Mesenchymal stem cell (in vitro differentiated cells and primary cell): ENCODE measurements at places on chromosomes 3 and 15.

GRCh38 chr3:45168451-45168850 is 22.3 kb upstream of the CDCP1 start:
- DNase-seq, result peak; percentile 72
- peaks cover 13% of the 10 kb centered on the region for H3K4me1 ChIP-seq
- no peaks in the 10 kb centered on the region for H3K27me3 ChIP-seq
- no peak overlapping the region for H3K4me3 ChIP-seq

- H3K4me1 ChIP-seq, result peaks cover 3% of the 10 kb centered on the region
- H3K36me3 ChIP-seq, result no peaks in the 10 kb centered on the region
- no peak overlapping the region for H3K4me3 ChIP-seq
- DNase-seq, result no peak
Measured at GRCh38 chr3:151296226-151296625, 17.9 kb upstream of the P2RY14 start.

DNA sequence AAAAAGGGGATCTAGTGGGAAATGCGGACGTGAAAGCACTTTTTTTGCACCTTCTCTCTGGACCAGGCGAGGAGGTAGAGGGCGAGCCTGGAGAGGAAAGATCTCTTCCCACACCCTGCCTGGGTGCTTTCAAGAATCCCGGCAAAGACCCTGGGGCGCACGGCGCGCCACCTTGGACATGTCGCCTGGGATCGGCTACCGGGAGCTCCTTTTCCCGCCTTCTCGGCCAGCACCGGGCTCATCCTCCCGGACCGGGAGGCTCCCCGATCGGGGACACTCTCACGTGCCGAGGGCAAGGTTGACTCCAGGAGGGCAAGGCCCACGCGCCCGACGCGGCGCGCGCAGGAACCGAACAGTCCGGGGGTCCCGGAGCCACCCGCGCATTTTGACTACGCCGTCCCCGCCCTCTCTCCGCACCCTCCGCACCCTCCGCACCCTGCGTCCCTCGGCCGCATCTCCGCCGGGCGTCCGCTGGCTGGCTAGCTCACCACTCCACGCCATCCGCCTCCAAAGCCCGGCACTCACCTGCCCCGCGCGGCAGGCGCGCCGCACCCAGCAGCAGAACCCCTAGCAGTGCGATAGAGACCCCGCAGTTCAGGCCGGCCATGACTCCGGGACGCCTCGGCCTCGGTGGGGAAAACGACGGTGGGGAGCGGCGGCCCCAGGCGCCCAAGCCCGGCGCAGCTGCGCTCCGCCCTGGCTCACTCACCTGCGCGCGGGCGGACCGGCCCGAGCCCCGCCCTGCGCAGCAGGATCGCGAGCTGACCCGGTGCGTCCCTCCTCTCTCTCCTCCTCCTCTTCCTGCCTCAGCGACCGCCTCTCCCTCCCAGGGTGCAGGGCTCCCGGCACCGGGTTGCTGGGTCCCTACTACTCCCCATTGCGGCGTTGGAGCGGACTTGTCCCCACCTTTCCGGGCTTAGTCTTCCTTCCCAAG is at the start of gene CDCP1:
TSS of gene CDCP1 (minus strand) at position 698 of the 934 bp plus-strand sequence. CDS start at position 607, 91 bp downstream.
- peak within 1 kb of the TSS; percentile 57 for H3K27ac ChIP-seq
- H3K27me3 ChIP-seq, result no peaks in the 10 kb centered on the region
- no peaks in the 10 kb centered on the region for H3K36me3 ChIP-seq
- H3K4me3 ChIP-seq, result peak within 1 kb of the TSS; percentile 89

DNA sequence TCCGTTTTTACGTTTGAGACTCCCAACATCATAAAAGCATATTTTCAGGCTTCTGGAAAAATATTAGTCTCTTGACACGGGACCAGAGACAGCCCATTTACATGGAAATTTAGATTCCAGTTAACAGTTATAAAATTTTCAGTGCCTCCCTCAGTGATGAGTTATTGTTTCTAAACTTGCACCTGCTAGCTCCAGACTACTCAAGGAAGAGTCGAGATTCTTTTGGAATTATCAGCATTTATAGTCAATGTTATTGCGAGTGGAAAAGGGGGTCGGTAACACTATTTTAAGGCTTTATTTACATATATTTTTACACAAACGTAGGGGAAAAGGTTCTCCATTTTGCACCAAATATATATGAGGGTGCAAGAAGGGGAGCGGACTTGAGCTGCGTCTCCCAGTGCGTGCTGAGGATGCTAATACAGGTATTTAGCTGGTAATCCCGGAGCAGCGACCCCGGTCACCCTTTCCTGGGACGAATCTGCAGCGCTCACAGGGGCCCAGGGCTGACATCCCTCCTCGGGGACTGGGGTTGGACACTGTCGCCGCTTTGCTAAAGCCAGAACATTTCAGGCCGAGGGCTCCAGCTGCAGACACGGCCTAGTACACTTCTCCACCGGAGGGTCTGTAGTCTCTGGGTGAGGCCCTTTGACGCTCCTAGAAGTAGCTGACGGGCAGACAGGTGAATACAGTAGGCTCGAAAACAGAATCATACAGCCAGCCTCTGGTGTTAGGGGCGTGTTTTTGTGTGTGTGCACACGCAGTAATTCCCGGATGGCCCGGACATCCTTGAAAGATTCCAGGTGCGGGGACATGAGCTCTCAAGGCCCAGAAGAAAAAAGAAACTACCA is 729 bp upstream of the ZBTB11 start:
- no peak for DNase-seq
- peak overlapping the region; percentile 10 for H3K27ac ChIP-seq
- no peaks in the 10 kb centered on the region for H3K27me3 ChIP-seq
- H3K36me3 ChIP-seq, result peaks cover 24% of the 10 kb centered on the region

DNA sequence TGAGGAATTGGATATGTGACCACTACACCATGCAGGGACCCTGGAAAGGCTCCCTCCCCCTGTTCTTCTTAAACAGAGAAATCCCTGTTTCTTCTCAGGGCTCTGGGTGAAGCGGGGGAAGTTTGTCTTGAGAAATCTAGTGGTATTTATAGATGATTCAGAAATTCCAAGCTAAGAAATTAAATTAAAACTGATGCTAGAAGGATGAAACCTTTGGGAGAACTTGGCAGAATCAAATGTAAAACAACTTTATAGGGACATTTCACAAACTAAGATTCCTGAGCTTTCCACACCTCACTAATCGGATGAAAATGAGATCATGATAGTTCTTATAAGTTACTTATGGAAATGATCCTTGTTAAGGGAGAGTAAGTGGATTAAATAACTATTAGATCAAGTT is 54.2 kb downstream of the FBXL2 start:
- no peaks in the 10 kb centered on the region for H3K27me3 ChIP-seq
- no peaks in the 10 kb centered on the region for H3K36me3 ChIP-seq
- H3K27ac ChIP-seq, result no peak overlapping the region
- no peak for DNase-seq
